ENCODE measurements at places on chromosomes 4 and X.

DNA sequence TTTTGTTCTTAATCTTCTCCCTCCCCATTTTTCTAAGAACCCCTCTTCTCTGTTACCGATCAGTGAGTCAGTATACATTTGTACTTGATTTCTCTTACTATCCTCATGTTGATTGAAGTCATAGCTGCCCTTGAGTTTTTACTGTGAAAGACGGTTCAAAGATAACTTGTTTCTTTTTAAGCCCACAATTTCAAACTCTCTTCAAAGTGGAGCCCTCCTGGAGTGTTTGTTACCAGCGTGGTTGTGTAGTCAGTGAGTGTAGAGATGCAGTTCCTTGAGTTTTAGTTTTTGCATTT is 7.9 kb downstream of the PPP1R3F start:
- DNase-seq, result no peak

DNA sequence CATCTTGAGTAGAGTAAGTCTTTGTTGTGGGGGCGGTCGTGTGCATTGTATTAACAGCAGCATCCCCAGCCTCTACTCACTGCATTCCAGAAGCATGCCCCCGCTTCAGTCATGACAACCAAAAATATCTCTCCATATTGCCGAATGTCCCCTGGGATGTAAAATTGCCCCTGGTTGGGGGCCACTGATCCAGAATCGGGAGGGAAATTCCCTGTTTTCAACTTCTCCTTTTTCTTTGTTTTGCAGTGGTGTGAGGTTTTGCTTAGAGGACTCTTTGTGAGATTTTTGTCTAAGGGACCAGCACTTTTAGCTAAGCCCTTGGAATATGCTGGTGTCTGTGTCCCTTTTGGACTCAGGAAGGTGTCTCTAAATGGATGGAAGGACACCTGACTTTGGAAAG is 3.0 kb upstream of the IL13RA1 start:
- DNase-seq, result no peak

DNA sequence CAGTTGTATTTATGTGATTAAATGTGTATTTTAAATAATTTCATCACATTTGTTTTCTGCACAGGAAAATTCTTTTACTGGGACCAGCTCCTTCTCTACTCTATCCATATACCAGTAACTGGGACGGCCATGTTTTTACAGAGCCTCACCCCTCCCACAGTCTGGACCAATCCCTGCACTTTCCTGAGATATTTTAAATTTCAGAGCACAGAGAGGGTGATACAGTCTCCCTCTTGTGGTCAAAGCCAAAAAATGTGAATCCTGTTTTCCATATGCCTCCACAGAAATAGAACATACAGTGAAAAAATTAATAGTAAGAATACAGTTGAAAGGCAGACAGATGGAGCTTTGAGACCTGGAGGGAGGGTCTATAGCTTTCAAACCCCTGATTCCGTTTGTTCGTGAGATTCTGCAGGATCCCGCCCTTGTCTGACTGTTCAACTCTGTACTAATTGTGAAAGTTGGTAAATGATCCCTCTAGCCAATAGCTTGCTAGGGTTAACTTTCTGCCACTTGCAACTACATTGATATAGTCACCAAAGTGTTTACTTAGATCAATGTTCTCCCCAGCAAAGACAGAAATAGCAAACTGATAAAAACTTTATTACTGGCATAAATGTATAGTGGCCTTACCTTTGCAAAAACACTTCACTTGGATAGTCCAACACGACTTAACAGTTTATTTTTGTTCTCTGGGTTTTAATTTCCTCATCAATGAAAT is 172.2 kb downstream of the PPARGC1A start:
- DNase-seq, result no peak

GRCh38 chrX:11504234-11504633 is 161.5 kb downstream of the ARHGAP6 start:
- DNase-seq, result no peak

GRCh38 chrX:68415316-68415715 is 18.0 kb downstream of the OPHN1 start:
- no peak for DNase-seq

GRCh38 chr4:142124874-142125273 is 488.5 kb downstream of the IL15 start:
- DNase-seq, result no peak

DNA sequence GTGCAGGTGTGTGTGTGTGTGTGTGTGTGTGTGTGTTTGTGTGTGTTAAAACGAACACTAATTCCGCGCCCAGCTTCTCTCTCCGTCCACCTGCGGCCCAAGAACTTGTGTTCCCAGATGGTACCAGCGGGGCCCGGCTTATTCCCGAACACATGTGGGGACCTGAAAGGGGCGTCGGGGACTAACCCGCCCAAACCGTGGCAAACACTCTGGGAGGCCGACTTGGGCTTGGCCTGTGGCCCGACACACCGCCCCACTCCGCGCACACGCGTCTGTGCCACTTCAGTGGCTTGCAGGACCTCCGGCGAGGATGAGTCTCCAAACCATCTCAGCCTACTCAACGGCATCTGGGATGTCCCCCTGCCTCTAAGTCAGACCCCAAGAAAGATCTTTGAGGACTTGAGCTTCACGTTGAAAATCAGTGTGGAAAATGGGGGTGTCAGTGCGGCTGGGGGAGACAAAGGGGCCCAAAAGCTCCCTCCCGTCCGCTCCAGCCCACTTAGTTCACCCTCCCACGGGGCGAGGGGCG is 790 bp upstream of the HHIP start:
- DNase-seq, result no peak

- no peak for DNase-seq
Observed at GRCh38 chr4:183291070-183291469, 29.0 kb downstream of the CLDN22 start.

GRCh38 chrX:18664947-18665346 is 7.0 kb downstream of the RS1 start:
- DNase-seq, result no peak

- no peak for DNase-seq
Observed at GRCh38 chr4:74890341-74890740, 42.6 kb upstream of the PARM1 start.
